ENCODE measurements at places on chromosomes 1 and 21. TPM values are rescaled to one million over a fixed set of nuclear protein-coding genes. Genes with fewer than 3 reads are reported as not detected.

DNA sequence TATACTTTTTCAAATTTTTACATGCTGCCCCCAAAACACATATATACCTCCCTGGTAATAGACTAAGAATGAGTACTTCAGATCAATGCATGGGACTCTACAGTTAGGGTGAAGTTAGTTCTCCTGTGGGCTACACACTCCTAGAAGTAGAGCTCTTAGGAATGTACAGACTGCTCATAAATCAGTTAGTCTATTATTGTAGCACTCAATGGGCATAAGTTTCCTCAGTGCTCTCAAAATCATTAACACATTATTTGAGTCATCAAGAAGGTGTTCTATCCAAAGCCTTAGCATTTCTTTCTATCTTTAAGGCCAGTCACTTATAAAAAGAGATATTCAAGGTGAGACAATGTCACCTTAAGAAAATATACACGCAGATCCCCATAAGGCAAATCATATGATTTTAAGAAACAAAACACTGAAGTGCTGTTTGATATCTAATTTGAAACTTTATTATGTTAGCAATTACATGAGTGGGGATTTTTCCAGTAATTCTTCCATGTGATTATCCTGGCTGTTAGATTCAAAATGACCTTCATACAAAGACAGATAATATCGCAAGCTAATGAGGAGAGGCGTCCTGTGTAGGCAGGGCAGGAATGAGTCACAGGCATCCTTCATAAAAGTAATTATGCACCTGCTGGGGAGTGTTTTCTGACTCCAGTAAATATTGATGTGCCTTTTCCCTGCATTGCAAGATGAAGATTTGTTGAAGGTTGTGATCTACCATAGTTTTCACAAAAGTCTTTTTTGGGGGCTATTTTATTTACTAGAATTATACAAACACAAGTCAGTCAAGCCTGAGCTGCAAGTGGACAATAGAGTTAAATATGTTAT is 167.2 kb upstream of the ATP1B1 start:
- DNase-seq = peak; percentile 76

- no peak for DNase-seq
Observed at GRCh38 chr1:101044259-101044658, 18.7 kb upstream of the DPH5 start.

- no peak for DNase-seq
Observed at GRCh38 chr1:22503721-22504410, 52.2 kb downstream of the ZBTB40 start.

GRCh38 chr1:18015719-18016118 is 91.9 kb upstream of the IGSF21 start:
- DNase-seq = no peak

GRCh38 chr1:238985312-238985711 is 401.1 kb upstream of the CHRM3 start:
- DNase-seq = no peak

Gene FTCD
- total RNA-seq = 0.33 TPM

GRCh38 chr1:156908541-156908940 is 11.9 kb upstream of the LRRC71 start:
- DNase-seq = no peak

DNA sequence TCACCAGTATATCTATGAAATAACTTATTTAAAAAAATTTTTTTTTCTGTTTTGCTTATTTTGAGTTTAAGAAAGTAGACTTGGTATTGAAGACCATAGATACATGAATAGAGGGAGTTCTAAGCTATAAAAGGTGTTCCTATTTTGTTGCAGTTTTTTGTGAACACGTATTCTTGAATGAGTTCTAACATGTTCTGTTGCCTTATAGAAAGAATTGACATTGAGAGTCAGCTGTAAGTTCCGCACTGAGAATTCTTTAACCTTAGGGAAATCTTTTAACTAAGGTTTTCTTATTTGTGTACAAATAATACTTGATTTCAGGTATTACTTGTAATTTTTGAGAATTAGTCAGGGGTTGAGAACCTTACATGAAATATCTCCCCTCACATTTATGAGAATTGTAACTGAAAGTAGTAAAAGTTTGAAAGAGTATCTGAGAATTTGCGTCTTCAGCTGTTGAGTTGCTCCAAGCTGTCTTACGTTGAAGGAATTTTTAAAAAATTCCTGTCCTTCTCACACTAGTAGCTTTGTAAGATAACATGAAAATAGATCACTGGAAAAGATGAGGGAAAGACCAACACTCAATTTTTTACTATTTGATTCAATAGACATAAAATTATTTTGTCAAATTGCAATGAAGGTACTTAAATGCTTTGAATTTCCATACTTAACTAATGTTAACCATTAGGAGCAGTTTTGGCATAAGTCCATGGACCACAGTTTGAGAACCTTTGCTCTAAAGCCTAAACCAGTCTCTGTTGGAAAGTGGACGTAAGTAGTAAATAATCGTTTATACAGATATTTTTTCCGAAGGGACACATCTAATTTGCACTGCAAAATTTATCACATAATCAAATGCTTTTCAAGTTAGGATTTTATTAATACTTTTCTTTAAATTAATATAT is 3.8 kb downstream of the DR1 start:
- DNase-seq = peak; percentile 49

Measured in HT-29 (cell line).